ENCODE measurements at places on chromosomes 7 and 10.

- DNase-seq, result no peak
Observed at GRCh38 chr7:107957436-107957835, 45.5 kb downstream of the LAMB1 start.

DNA sequence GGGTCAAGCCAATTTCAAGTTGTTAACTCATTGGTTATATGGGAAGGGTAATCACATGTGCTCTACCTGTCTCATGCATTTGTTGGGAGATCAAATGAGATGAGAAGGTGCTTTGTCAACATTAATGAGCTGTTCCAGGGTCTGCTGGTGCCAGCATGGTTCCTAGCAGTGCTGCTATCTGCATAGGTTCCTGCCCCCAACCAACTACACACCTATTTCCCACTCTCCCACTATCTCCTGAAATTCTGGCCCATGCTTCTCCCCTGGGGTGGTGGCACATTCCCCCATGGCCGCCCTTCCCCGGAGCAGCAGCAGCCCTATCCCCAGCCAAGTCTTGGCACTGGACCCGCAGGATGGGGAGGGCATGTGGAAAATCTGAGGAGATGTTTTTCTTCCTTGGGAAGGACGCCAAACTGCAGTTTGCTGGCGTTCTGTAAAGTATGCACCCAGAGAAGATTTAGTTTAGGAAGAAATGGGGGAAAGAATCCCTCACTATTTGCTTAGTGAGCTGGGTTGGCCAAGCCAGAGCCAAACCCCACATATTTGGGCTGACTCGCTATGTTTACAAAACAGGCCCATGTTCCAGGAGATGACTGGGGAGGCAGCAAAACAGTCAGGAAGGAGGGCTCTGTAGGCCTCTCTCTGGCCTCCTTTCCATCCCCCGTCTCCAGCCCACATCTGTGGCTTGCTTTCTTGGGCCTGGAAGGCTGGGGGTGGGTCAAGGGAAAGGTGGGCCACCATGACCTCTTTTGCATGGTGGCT is 42.5 kb downstream of the PPP1R3C start:
- DNase-seq, result no peak

GRCh38 chr10:103640436-103641181 is 147.1 kb downstream of the NEURL1 start:
- no peak for DNase-seq

GRCh38 chr10:69904533-69904932 is 102.8 kb downstream of the COL13A1 start:
- no peak for DNase-seq

- DNase-seq, result no peak
Observed at GRCh38 chr10:6406220-6407033, 173.6 kb downstream of the PRKCQ start.

- peak; percentile 74 for DNase-seq
Observed at GRCh38 chr7:98878365-98879197, at the start of gene TRRAP. Gene TRRAP (plus strand): TSS chr7:98878532. CDS start chr7:98881151, 2,619 bp downstream.
